A549 treated with CORT108297 at 1 μM for 4 hours (cell line): ENCODE measurements at places on chromosomes 1 and 21. TPM values are rescaled to one million over a fixed set of nuclear protein-coding genes. Genes with fewer than 3 reads are reported as not detected.

RCAN3 gene
- 10.1 to 14.0 TPM (median 13.1 TPM) in 5 replicates for total RNA-seq

LCE3D gene
- total RNA-seq: 0.44 to 1.3 TPM (median 0.64 TPM) in 5 replicates

RIPPLY3 gene
- total RNA-seq: 0.48 to 0.63 TPM (median 0.57 TPM) in 5 replicates

GUCA2B gene
- total RNA-seq: 0.73 TPM in 1 of 5 replicates, not detected in the others

CCDC30 gene
- 0.39 to 0.68 TPM (median 0.59 TPM) in 5 replicates for total RNA-seq

MAGOH gene
- 61.7 to 95.4 TPM (median 68.0 TPM) in 5 replicates for total RNA-seq

MAEL gene
- not detected in 5 replicates for total RNA-seq

RIMS3 gene
- total RNA-seq: 0.61 to 1.3 TPM (median 1.0 TPM) in 5 replicates

OR10T2 gene
- not detected in 5 replicates for total RNA-seq

NRDC gene
- total RNA-seq: 73.6 to 78.1 TPM (median 75.0 TPM) in 5 replicates

SCP2 gene
- 44.7 to 68.5 TPM (median 46.5 TPM) in 5 replicates for total RNA-seq

DISP3 gene
- total RNA-seq: 0.18 to 0.41 TPM (median 0.29 TPM) in 5 replicates

PLCH2 gene
- 0.16 to 0.33 TPM (median 0.28 TPM) in 5 replicates for total RNA-seq

RGS13 gene
- not detected in 5 replicates for total RNA-seq

HTR6 gene
- total RNA-seq: 0.10 to 0.15 TPM (median 0.10 TPM) in 5 replicates

TSPAN1 gene
- total RNA-seq: 1.5 to 3.4 TPM (median 2.6 TPM) in 5 replicates

OPTC gene
- not detected in 5 replicates for total RNA-seq

GSTM5 gene
- not detected in 5 replicates for total RNA-seq

TRIM17 gene
- total RNA-seq: not detected in 5 replicates
